EH (cell line): ENCODE measurements at places on chromosomes 11 and 22.

DNA sequence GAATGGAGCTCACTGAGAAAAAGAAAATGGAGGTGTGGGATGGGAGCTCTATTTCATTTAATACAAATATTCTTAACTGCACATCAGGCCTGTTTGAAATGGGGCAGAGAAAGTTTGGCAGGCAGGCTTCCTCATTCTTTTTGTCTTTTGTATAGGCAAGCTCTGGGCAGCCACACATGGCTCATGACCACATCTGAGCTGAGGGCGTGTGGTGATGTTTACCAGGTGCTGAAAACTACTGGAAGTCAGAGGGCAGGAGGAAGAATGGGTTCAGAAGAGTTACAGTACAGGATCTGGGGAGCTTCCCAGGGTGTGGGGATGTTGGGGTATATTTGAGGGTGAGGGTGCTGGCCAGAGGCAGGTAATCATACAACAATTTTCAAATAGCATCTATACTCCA lies 66.3 kb upstream of the NAV2 start:
- no peak for DNase-seq

DNA sequence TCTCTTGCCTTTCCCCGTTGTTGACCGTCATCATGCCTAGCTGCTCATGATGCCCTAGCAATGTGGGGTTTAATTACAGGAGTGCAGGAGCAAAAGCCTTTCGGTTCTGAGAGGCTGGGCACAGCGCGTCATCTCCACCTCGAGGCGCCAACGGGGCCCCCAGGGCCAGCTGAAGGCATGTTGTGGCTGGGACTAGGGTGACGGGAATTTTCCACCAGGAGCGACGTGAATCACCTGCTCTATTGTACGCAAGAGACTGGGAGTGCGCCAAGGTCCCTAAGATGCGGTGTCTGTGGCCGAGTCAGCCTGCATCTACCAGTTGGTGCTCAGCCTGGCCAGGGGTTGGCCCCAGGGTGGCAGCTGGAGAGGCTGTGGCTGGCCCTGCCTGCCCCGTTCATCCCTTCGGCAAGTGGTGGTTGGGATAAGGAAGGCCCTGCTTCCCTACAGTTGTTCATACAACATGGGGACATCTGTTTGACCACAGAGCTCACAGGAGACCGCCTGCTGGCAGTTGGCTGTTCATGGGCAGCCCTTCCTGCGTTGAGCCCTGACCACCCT lies 1175.6 kb downstream of the BRD1 start:
- DNase-seq, result no peak

DNA sequence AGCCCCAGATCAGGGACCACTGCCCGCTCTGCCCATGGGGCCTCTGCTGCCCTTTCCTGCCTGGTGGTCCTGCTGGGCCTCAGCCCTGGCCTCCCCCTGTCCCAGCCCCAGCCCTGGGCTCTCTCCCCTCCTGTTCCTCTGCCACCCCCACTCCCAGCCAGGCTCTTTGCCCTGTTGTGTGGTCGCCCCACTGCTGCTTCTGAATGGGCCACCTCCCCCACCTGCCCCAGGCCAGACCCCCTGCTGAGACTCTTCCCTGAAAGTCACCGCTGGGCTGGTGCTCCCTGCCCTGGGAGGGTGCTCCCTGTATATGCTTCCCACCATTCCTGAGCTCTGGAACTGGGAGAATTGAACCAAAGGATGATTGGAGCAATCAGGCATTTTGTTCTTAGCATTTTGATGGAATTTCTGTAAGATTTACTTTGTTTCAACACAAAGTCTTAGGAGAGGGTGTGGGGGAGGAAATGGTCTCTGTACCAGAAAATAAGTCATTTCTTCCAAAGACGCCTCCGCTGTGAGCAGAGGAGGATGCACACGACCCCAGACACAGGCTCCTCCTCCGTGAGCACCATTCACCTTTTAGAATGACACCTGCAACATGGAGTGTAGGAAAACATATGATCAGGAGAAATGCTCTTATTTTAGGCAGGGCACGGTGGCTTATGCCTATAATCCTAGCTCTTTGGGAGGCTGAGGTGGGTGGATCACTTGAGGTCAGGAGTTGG lies 5.2 kb downstream of the APOBEC3B start:
- DNase-seq, result no peak

DNA sequence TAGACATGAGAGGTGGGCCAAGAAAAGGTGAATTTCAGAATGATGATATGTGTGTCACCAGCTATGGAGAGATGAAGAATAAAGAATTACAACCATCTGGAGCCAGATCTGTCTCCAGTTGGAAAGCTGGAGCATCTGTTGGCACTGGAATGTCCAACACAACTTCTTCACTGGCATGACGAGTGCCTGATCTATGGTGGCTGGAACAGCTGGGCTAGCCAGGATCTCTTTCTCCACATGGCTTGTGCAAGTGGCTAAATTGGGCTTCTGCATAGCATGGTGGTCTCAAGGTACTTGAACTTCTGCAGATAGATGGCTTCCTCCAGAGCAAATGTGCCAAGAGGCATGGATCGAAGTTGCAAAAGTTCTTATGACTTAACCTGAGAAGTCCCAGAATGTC lies 256.1 kb upstream of the NCAM1 start:
- DNase-seq, result no peak

DNA sequence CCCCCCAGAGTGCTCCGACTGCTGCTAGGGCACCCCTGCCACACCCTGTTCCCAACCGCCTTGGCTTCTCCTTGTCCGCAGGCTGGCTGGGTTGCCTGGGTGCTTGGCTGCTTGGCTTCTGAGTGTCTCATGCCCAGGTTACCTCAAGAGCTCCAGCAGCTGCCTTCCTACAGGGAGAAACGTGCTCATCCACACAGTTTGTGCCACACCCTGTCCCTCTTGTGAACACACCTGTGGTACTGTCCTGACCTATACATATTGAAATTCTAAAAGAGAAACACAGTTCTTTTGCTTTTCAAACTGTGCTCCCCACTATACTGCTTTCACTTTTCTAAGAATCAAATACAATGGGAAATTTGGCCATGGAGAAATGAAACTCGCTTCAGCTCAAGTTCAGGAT lies 191.4 kb downstream of the DBX1 start:
- DNase-seq, result no peak
